ENCODE measurements at places on chromosomes 4 and X.

GRCh38 chr4:53055716-53056403, 193.7 kb downstream of the RASL11B start:
- no peak for DNase-seq

GRCh38 chr4:62670514-62670913, 1470.4 kb downstream of the ADGRL3 start:
- peak; percentile 1 for DNase-seq

- DNase-seq: no peak
Measured at GRCh38 chr4:84857296-84857695, 109.2 kb downstream of the WDFY3 start.

GRCh38 chr4:38174801-38175200, 214.6 kb downstream of the PTTG2 start:
- no peak for DNase-seq

All from astrocyte of the hippocampus (primary cell).